ENCODE measurements at places on chromosomes 6 and 20.
A peak's percentile ranks its signal among the peaks of the same experiment; 100 is the strongest.

DNA sequence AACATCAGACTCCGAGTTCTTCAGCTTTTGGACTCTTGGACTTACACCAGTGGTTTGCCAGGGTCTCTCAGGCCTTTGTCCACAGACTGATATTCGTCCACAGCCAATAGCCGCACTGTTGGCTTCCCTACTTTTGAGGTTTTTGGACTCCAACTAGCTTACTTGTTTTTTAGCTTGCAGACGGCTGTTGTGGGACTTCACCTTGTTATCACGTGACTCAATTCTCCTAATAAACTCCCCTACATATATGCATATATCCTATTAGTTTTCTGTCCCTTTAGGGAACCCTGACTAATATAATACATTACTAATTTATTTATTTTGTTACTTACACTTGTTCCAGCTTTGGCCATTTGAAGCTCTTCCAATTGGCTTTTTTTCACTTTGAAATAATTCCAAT, 311.3 kb downstream of the BMP2 start:
- no peak for DNase-seq

GRCh38 chr20:62603021-62603906, 39.0 kb upstream of the SLCO4A1 start:
- DNase-seq = no peak

- DNase-seq = no peak
Measured at GRCh38 chr6:74690365-74690764, 515.5 kb downstream of the COL12A1 start.

DNA sequence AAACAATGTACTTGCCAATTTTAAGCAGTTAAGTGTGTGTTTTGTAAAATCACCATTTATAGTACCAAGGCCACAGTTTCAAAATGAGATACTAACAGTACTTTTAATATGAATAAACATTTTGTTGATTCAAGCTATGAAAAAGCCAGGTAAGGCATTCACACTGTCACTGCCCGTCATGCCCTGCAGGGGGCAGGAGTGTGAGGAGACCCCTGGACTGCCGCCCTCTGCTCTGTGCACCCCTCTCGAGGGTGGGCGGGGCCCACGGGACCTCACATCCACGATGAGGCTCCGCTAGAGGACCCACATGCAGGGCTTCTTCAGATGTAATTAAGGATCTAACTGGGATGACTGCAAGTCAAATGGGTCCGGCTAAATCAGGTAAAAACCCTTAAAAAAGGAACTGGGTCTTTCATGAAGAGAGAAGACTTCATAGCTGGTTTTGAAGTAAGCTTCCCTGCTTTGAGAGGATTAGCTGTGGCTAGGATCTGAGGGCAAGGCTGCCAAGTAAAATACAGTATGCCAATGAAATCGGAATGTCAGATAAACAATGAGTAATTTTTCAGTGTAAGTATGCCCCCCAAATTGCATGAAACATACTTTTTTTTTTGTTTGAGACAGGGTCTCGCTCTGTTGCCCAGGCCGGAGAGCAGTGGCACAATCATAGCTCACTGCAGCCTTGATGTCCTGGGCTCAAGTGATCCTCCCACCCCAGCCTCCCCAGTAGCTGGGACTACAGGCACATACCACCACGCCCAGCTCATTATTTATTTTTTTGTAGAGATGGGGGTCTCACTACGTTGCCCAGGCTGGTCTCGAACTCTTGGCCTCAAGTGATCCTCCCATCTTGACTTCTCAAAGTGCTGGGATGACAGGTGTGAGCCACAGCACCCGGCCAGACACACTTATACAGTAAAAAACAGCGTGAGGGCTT, 18.7 kb downstream of the DIDO1 start:
- DNase-seq = no peak

DNA sequence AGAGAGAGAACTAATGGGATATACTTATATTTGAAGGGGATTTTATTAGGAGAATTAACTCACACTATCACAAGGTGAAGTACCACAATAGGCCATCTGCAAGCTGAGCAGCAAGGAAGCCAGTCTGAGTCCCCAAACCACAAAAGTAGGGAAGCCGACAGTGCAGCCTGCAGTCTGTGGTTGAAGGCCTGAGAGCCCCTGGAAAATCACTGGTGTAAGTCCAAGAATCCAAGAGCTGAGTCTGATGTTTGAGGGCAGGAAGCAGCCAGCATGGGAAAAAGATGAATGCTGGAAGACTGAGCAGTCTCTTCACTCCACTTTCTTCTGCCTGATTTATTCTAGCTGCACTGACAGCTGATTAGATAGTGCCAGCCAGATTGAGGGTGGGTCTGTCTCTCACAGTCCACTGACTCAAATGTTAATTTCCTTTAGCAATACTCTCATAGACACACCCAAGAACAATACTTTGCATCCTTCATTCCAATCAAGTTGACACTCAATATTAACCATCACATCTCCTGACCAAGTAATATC, 823.9 kb downstream of the PHF3 start:
- no peak for DNase-seq

- DNase-seq = no peak
Measured at GRCh38 chr20:64083378-64083803, 807 bp downstream of the LKAAEAR1 start.

GRCh38 chr6:53811082-53811481, 16.3 kb downstream of the LRRC1 start:
- DNase-seq = no peak

GRCh38 chr20:4812641-4813075, 90.9 kb downstream of the PRND start:
- no peak for DNase-seq

DNA sequence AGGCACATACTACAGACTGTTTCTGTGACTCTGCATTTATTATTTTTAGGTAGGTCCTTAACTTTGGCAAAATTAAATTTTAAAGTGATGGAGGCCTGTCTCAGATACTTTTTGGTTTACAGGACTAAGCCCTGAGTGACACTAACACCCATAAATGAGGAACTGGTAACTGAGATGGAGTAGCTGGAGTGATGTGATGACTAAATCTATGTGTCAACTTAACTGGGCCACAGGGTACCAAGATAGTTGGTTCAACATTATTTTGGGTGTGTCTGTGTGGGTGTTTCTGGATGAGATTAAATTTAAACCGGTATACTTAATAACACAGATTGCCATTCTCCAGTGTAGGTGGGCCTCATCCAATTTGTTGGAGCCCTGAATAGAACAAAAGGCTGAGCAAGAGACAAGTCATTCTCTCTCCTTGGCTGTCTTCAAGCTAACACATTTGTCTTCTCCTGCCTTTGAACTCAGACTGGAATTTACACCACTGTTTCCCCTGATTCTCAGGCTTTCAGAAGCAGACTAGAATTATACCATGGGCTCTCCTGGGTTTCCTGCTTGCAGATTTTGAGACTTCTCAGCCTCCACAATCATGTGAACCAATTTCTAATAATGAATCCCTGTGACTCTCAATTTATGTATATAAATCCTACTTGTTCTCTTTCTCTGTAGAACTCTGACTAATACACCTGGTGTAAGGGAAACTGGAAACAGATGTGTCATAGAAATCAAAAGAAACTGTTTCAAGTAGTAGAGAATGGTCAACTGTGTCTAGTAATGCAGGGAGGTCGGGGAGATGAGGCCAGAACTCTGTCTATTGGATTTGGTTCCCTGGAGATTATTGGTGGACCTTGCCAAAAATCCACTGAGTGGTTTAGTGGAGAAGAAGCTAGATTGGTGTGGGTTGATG, 579.2 kb downstream of the EPM2A start:
- DNase-seq = no peak

DNA sequence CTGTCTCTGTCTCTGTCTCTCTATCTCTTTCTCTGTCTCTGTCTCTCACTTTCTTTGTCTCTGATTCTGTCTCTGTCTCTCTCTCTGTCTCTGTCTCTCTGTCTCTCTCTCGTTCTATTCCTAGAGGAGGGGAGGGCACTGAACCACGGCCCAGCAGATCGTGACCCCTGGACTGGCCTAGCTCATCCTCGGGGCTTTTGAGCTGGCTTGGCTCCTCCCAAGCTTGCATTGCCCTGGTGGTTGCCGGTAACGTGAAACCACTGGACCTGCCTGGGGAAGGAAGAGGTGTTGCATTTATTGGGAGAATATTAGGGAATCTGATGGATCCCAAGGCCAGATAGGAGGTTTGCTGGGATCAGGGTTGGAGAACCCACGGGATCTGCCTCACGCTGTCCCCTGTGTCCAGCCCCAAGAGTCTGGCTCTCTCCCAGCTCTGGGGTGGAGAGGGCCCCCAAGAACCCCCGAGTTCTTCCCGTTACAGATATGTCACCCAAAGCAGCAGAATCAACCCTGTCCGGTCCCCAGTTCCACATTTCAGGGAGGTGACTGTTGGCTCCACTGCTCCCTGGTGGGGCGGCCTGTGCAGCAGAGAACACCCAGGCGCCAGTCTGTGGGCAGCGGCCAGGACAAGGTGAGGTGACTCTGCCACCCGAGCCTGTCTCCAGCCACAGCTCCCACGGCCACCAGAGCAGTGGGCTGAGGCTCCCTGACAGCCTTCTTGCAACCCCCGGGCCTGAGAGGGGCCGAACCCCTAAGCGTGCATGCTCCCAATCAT, 228.3 kb downstream of the TTLL2 start:
- no peak for DNase-seq

GRCh38 chr20:3106658-3107463, 22.3 kb upstream of the AVP start:
- DNase-seq = peak; percentile 69

DNA sequence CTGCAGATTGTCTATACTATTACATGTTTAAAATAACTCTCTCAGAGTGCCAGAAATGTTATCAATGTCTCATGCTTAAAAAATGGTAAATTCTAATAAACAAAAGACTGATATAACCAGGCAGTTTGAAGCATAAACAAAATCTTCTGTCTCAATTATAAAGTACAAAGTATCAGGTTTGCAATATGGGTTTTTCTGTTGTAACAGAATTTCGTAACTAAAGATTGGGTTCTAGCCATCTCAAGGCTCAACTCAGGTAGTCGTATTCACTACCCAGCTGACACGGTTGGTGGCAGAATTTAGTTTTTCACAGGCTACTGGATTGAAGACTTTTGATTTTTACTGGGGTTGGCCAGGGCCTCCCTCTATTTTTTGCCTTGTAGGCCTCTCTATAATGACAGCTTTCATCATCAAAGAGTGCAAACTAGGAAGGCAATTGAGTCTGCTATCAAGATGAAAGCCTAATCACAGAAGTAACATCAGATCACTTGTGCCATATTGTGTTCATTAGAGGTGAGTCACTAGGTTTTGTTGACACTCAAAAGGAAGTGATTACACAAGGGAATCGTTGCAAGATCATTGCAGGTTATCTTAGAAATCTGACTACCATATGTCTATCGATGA, 3.6 kb downstream of the CYP39A1 start:
- DNase-seq = no peak

DNA sequence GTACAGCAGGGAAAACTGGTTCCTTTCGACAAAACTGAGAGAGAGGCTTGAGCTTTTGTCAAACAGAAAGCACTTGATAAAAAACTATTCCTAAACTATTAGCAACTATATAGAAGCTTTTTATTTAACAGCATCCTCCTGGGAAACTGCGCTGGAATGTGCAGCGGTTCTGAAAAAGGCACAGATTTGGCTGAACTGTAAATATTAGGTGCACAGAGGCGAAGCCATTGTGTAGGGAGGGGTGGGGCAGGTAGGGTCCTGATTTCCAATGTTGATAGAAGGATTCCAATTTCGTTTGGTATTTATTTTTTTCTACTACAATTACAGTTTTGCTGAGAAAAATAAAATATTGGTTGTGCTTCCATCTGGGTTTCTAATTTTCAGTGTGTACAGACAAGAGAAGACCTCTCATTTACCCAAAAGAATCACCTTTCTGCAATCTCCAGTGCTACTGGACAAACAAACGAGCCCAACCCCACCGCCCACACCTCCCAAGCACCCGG, 698 bp upstream of the SH3BGRL2 start:
- DNase-seq = no peak

DNA sequence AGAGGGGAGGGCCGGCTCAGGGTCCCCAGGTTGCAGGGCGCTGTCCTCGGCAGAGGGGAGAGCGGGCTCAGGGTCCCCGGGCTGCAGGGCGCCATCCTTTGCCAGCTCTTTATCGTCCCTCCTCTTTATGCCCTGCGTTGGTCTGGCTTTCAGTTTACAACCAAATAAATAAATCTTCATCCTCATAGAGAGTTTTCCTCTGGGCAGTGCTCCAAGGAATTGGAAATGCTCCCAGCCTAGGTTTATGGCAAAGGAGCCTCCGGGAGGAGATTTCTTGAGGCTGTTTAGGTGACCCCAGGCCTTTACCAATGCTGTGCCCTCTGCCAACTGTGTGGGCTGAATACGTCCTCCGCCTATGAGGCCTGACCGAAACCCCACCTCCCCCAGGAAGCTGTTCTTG, 60.2 kb downstream of the CHMP4B start:
- DNase-seq = no peak

DNA sequence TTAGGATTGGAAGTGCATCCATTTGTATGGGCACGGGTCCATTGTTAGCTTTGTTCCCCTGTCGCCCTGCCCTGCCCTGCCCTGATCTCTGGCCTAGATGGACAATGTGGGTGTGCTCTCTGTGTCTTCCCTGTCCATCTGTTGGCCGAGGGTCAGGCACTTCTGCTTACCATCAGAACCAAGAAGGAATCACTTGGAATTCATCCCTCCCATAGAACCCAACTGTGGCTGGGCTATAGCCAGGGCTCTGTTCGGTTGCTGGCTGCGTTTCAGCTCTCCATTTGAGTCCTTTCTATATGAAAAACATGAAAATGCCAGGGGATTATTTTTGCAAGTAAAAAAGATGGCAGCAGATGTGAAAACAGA, 26.6 kb upstream of the TULP4 start:
- DNase-seq = no peak

GRCh38 chr20:5020760-5021159, 19.4 kb upstream of the SLC23A2 start:
- DNase-seq = no peak

GRCh38 chr6:112232845-112233256, 21.5 kb downstream of the LAMA4 start:
- DNase-seq = no peak

- DNase-seq = no peak
Measured at GRCh38 chr6:121932076-121932991, 467.1 kb upstream of the HSF2 start.

DNA sequence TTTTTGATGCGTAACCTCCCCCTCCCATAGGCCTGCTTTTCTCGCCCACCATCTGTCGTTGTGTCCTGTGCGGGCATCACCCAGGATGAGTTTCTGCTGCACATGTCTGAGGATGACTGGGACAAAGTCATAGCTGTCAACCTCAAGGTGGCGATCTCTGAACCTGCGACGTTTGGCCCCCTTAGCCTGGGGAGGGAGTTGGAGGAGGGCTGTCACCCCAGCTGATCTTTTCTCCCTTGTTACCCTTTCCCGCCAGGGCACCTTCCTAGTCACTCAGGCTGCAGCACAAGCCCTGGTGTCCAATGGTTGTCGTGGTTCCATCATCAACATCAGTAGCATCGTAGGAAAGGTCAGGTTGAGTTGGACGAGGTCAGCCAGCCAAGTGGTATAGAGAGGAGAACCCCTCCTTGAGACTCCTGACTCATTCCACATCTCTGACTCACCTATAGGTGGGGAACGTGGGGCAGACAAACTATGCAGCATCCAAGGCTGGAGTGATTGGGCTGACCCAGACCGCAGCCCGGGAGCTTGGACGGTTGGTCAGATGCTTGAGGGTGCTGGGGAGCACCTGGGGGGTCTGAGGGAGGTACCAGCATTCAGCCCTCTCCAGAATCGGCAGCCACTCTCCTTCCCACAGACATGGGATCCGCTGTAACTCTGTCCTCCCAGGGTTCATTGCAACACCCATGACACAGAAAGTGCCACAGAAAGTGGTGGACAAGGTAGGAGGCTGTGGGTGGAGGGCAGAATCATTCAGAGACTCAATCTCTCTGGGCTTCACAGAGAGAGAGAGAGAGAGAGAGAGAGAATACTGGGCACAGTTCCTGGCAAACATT, 954 bp downstream of the HSD17B8 start:
- DNase-seq = no peak
